ENCODE measurements at places on chromosomes 12 and 14.

DNA sequence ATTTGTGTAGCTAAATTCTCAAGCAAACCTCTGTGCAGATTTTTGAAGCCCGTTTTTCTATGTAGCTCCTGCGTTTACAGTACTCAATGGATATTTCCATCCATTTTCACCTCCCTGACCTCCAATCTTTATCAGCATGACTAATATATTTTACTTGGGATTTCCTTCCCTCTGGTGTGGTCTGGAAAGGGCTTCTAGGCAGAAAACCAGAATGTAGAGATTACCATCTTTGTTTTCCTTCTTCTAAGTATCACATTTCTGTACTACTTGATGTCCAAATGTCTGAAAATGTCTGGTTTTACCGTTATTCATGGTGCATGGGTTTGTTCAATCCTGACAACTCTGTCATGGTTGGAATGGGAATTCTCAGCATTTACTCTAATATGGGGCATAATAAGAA, 907.6 kb upstream of the FLRT2 start:
- DNase-seq: no peak

GRCh38 chr12:46773586-46774321, 52.0 kb downstream of the SLC38A4 start:
- DNase-seq: no peak

- no peak for DNase-seq
Measured at GRCh38 chr12:47070310-47070709, 9.1 kb upstream of the PCED1B start.

DNA sequence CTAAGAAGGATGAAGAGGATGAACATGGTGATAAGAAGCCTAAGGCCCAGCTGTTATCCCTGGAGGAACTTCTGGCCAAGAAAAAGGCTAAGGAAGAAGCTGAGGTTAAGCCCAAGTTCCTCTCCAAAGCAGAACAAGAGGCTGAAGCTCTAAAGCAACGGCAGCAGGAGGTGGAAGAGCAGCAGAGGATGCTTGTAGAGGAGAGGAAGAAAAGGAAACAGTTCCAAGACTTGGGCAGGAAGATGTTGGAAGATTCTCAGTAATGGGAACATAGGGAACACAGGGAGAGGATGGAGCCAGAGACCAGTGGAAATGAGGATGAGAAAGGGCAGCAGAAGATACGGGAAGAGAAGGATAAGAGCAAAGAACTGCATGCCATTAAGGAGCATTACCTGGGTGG, 27.5 kb upstream of the KRT77 start:
- no peak for DNase-seq

DNA sequence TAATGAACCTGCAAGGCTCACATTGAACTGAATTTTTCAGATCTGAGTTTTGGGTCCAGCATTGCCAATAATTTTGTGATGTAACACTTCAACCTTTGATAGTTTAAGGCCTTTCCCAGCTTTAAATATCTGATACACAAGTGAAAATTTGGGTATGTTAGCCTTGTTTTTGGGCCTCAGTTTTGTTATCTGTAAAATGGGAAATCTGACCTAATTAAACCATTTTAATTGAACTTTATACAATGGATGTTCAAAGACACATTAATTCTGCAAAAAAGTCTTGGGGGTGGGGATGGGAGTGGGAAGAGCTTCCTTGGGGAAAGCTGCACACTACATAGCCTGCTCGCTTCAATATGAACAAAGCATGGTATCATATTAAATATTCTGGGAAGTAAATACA, 5.2 kb upstream of the SPATS2 start:
- no peak for DNase-seq

DNA sequence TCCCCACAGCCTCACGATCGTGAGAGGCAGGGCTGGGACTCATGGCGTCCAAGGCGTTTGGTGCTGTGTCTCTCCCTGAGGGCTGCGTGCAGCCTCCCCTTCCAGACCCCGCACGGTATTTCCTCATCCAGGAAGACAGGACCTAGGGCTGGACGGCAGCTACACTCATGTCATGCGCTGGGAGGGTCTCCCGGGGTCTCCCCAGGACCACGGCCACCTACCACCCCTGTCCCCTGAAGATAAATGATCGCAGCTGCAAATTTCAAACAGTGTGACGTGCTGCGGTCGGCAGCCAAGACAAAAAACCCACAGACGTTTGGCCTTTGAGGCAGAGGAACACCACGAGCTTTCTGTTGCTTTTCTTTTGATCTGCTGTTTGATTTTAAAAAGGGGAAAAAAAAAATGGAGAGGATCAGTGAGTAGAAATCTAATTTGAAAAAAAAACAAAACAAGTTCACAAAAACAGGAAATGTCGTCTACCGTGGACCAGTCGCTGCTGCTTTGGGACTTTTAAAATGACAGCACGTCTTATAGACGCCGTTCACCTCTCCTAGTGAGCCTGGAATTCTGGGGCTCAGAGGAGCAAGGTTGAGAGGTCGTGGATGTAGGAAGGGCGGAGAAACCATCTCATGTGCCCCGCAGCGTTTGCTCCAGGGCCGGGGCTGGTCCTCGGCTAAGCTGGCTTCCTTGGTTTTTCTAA, 237.6 kb downstream of the SLC41A2 start:
- DNase-seq: peak; percentile 37

DNA sequence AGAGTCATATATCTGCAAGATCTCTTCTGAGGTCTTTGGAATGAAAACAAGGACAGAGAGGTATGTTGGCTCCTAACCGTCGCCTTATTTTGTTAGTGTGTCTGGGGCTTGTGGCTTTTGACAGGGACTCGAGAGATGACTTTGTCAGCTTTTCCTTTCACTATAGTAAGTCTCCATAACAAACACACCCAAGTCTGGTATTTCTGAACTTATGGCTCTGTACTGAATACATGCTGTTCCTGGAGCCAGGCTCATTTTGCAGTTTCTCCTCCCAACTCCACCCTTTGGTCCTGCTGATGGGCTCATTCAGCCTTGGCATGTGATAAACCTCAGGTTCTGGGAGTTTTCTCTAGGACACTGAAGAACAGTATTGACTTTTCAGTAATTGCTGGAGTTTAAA, 27.7 kb upstream of the TMED10 start:
- DNase-seq: no peak

GRCh38 chr12:28083840-28084678, 106.2 kb upstream of the CCDC91 start:
- DNase-seq: no peak

DNA sequence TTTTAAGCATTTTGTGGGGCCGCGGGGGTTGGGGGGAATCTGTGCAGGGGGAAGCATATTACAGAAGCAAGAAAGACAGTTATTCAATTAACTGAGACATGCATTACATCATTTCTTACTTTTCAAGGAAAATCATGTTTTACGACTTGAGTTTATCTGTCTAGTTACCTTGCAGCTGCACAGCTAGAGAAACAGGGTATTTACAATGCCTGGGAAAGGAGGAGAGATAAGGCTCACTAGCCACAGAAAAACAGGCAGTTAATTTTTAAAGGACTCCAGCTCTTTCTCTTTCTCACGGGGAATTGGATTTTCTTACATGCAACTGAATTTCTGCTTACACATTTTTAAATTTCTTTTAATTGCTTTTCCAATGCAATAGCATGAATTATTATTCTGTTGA, 22.2 kb downstream of the FCF1 start:
- no peak for DNase-seq

- DNase-seq: no peak
Measured at GRCh38 chr14:104531421-104532190, 48.0 kb upstream of the C14orf180 start.

GRCh38 chr12:119176267-119177055, 2.3 kb upstream of the HSPB8 start:
- DNase-seq: no peak

DNA sequence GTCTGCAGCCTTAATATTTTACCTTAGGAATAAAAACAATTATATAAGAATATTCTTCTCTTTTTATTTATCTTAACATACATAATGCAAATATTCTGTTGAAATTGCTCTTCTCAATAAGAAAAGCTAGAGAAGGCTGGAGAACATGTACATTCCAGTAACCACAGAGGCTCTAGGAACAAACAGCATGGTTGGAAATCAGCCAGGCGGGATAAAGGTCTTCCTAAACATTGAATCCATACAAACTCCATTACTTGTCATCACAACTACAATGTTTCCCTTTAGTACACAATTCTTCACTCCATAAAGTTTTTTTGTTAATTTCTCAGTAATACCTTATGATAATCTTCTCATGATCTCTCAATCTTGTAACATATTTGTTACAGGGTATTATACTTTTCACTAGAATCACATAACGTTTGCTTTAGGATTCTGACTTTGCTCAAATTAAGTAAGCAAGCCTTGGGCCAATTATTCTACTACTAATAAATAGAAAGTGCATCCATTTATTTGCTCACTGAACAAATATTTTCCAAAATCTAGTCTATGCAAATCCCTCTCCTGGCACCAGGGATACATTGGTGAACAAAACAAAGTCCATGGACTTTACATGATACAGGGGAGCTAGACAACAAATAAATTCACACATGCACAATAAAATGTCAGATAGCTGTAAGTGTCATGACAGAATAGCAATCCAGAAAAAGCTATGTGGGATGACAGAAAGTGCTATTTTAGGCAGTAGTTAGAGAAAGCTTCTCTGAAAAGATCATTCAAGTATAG, 237.5 kb upstream of the TMTC1 start:
- DNase-seq: no peak

DNA sequence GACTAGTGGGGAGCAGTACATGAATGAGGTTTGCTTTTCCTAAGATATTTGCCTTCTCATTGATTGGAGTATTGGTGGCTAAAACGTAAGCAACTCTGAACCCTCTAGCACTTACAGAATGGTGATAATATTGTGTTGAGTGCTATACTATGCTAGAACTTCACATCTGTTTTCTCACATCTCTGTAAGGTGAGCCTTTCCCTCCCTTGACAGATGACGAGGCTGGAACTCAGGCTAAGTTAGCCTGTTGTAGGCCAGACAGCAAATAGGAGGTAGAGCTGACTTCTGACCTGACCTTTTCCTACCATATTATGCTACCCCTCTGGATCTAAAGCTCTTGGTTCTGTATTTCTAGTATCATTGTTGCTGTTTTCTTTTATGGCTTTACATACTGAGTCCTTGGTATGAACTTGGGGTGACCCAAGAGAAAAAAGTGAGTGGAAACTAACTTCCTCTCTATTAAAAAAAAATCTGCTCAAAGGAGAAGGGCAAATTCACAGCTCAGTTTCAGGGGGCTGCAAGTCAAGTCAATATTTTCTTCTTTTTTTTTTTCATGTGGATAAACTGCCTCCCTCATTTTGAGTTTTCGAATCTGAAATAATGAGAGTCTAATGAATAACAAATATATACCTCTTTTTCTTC, 85.9 kb downstream of the CRADD start:
- no peak for DNase-seq

DNA sequence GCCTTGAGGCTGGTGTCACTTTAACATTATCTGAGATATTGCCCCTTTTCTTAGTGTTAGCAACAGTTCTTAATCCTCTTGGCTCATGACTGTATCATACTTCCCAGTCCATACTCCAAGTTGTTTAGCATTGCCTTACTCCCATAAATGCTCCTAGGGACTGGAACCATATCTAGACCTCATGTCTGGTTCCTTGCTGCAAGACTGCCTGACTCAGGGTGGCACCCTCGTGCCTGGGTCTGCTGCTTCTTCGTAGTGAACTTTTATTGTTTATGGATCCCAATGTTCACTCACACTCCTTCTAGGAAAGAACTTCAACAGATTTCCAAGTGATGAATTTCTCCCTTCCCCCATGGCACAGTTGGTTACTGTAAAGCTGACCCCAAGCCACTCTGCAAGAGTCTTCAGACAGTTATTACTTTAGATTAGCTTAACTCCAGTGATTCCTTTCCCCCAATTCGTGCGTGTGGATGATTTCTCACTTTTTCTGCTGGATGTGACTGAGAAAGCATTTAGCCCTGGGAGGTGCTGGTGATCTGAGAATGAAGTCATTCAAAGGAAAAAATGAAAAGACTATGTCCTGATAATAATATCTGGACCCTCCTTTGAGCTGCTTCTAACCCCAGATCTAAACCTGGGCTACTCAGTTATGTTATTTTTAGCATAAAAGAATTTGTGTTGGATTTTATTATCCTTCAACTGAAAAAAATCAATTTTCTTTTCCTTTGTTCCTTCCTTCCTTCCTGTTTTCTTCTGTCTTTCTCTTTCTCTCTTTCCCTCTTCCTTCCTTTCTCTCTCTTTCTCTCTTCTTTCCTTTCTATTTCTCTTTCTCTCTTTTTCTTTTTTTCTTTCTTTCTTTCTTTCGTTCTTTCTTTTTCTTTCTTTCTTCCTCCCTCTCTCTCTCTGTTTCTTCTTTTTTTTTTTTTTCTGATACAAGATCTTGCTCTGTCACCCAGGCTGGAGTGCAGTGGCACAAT, 47.5 kb upstream of the PPP1R12A start:
- DNase-seq: no peak

DNA sequence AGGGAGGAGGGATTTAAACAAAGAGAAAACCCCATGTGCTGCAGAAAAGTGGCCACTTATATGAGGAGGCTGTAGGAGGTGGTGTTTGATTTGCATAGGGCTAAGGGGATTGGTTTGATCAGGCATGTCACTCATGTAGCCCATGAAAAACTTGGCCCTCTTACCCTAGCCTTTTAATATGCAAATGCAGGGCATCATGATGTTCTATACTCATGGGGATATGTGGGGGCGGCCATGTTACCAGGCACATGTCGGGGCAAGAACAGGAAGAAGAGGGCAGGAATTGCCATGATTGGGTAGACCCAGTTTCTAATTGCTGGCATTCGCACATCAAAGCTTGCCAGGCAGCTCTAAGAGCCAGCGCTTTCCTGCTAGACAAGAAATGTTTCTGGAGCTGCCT, 28.8 kb downstream of the KLRK1 start:
- no peak for DNase-seq

Measured in stimulated activated CD4-positive, alpha-beta T cell treated with anti-CD3 and anti-CD28 coated beads, Interleukin-12 subunit alpha, Interleukin-12 subunit beta, amount 100 ng/mL, for 24 hours (primary cell).